NCI-H1092 (cell line): ENCODE measurements at places on chromosomes 1 and 21.

GRCh38 chr1:70348399-70349165, 5.9 kb downstream of the ANKRD13C start:
- DNase-seq, result no peak

DNA sequence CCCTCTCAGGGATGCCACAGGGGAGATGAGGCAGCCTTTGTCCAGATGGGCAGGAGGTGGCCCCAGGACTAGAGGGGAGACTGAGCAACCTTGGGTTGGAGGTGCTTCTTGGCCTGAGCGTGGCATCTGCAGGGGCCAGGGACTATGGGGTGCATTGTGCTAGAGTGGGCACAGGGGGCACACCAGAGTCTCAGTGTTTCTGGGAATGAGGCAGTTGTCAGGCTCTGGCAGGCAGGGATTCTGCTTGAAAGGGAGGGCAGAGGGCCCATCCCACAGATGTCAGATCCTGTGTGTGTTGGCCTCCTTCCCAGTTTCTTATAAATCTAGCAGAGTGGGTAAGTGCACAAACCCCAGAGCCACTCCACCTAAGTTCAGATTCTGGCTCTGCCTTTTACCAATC, 13.7 kb downstream of the LGR6 start:
- no peak for DNase-seq

- DNase-seq, result no peak
Observed at GRCh38 chr1:146039844-146040194, 18.3 kb upstream of the HJV start.

GRCh38 chr1:160097151-160097910, 1.1 kb downstream of the IGSF8 start:
- DNase-seq, result no peak

DNA sequence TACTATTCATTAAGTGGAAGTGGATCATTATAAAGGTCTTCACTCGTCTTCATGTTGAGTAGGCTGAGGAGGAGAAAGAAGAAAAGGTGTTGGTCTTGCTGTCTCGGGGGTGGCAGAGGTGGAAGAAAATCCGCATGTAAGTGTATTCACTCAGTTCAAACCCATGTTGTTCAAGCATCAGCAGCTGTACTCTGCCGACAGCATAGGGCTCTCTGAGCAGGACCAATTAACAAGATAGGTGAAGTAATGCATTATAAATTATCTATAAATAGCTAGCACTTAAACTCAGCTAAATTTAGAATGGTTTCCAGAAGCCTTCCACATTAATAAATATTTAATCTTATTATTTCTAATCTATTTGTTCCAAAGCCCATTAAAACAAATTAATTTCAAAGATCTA, 116.8 kb downstream of the RGS2 start:
- no peak for DNase-seq

DNA sequence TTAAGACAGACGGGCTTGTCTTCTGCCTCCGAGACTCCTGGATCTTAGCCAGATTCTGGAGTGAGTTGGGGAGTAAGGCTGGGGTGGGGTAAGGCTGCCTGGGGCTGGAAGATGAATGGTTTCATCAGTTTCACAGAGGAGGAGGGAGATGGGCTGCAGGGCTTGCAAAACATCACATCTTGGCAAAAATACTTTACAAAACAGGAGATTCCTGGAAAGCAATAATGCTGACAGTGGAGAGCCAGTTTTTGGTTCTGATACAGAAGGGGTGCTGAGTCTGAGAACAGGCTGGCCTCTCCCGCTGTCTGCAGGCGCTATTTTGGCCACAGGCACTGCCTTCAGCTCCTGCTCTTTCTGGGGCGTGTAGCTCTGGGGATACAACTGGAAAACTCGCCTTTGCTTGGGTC, 83.4 kb upstream of the KCNE2 start:
- DNase-seq, result no peak

DNA sequence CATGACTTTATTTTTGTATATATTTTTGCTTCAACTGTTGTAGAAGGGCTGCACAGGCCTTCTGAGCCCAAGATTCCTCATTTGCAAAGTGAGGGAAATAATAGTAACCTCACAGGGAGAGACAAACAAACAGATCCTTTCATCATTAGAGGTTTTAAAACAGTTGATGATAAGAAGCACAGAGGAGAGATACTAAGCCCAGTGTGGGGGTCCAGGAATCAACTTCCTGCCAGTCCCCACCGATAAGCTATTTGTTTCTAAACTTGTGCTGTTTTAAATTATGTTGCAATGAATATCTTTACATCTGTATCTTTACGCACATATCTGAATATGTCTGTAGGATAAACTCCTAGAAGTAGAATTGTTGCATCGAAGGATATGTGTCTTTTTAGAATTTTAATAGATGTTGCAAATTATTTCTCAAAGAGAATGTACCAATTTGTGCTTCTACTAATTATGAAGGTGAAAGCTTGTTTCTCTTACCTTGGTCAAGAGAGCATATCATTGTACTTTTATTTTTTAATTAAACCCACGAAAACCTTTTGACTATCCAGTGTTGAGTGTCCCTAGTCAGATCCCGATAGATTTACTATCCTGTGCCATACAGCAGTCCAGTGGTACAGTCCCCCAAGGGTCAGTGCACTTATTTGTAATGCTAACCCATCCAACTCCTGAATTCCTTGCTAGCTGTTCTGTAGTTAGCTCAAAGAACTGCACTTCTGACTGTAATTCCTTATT, 10.8 kb downstream of the FCRLB start:
- DNase-seq, result no peak

DNA sequence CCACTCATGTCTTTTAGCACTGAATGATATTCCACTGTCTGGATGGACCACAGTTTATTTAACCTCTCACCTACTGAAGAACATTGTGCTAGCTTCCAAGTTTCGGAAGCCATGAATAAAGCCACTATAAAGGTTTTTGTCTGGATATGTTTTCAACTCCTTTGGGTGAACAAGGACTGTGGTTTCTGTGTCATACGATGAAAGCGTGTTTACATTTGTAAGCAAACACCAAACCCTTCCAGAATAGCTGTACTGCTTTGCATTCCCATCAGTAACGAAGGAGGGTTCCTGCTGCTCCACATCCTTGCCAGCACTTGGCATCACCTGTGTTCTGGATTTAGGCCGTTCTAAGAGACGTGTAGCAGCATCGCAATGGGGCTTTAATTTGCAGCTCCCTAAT, 10.7 kb upstream of the ARHGEF16 start:
- no peak for DNase-seq

GRCh38 chr1:243902100-243902499, 52.1 kb upstream of the AKT3 start:
- DNase-seq, result no peak

DNA sequence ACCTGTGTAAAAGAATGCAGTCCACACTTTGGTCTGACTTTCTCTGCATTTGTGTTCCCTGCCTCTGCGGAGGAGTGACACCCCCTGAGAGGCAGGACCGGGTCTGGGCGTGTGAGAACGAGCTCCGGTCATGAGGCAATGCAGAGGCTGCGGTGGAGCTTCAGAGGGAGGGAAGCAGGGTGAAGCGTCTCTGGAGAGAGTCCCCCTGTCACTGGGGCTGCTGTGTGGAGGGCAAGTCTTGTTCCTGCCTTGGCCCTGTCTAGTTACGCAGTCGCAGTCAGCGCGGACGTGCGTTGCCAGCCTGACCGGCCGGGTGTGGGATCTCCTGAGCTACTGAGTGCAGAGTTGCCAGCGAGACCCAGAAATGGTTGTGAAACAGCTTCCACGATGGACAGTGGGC, 48.5 kb downstream of the BACE2 start:
- DNase-seq, result no peak

GRCh38 chr1:158053276-158053675, 59.8 kb downstream of the KIRREL1 start:
- DNase-seq, result no peak

DNA sequence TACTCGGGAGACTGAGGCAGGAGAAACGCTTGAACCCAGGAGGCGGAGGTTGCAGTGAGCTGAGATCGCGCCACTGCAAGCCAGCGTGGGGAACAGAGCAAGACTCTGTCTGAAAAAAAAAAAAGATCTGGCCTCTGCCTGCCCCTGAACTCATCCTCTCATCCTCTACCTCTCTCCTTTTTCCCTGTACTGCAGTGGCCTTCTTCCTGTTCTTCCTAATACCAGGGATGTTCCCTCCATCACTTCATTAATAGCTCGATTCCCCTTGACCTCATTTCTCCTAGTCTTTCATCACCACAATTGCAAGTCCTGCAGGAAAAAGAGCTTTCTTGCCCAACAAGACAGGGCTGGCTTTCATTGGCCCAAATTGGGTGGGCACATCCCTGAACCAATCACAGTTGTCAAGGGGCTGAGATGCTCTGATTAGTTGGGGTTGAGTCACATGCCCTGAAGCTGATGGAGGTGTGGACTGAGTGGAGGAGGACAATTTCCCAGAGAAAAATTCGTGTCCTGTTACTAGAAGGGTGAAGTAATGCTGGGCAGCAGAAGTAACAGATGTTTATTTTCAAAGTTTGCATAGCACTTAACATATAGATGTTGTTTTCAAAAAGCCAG, 86.8 kb upstream of the PUM1 start:
- no peak for DNase-seq

GRCh38 chr1:181514298-181515290, 31.3 kb downstream of the CACNA1E start:
- DNase-seq, result no peak

DNA sequence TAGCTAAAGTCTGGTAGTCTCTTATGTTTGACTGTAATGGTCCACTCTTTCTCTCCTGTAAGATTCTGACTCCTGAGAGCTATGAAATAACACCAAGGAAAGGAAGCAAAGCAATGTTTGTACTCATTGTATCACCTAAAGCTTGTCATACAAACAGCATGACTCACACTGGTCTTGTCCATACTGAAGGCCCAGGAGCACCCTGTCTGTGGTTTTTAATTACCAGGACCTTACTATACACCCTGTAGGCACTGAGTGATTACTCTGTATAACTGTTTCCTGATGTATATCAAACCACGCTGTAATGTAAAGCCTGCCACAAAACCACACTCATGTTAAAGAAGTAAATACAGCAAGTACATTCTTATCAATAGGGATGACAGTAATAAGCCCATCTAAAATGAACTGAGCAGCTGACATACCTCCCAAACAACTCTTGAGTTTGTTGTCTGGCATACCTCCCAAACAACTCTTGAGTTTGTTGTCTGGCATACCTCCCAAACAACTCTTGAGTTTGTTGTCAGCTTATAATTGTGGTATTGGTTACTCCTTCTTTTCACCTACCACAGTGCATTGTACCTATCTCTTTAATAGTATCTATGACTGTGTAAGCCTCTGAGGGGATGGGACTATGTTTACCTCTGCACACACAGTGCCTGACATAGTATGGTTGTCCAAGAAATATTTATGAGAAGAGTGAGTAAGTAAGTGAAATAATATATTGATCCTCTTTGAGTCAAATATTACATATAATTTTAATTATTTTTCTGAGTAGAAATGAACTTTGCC, 11.6 kb upstream of the TNFSF18 start:
- DNase-seq, result no peak

GRCh38 chr1:3683992-3684391, 31.7 kb downstream of the TP73 start:
- DNase-seq, result no peak

GRCh38 chr1:64235910-64236309, 32.5 kb downstream of the UBE2U start:
- DNase-seq, result no peak

GRCh38 chr1:33797849-33798248, 66.0 kb upstream of the HMGB4 start:
- no peak for DNase-seq

DNA sequence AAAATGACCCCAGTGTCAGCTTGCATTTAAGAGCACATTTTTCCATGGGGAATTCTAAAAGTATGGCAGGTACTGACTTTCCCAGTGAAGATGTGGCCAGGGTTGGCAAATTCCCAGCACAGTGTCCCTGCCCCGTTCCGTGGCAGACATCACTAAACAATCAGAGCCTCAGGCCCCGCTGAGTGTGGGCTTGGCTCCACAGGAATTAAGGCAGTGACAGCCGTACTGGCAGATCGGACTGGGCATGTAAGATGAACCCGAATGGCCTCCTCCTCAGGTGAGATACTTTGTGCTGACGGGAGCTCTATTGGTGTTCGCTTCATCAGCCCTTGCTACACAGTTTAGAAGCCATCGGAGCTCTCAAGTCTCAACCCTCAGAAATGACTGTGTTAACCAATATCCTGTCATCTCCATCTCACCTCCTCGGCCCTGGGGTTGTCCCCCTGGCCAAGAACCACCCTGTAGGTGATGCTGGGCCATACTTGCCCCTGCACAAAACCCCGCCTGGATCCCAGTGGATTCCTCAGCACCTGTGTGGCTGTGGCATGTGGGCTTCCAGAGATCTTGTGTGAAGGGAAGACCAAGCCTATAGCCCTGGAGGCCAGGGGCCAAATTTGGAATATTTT, 29.0 kb upstream of the ABCG1 start:
- DNase-seq, result no peak

DNA sequence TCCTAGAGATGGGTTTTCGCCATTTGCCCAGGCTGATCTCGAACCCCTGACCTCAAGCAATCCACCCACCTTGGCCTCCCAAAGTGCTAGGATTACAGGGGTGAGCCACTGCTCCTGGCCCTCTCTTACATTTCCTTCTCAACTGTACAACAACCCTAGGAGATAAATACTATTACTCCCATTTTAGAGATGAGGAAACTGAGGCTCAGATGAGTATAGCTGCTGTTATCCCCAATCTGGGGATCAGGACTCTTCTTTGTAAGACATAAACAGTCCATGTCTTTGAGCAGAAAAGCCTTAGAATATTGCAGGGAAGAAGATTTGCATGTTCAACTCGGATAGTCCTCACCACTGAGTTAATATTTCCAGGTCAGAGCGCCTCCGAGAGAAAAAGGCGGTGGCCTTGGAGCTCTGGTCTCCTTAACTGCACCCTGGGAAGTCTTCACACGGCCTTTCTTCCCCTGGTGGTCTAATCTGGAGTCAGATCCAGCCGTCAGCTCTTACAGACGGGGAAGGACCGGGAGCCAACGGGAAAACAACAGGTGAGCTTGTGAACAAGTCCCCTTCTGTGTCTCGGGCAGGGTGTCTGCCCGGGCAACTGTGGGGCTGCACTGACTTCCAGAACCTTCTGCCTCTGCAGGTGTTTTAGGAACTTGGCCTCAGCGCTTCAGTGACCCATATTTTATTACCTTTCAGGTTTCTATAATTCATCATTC, 5.9 kb upstream of the OLIG1 start:
- no peak for DNase-seq

DNA sequence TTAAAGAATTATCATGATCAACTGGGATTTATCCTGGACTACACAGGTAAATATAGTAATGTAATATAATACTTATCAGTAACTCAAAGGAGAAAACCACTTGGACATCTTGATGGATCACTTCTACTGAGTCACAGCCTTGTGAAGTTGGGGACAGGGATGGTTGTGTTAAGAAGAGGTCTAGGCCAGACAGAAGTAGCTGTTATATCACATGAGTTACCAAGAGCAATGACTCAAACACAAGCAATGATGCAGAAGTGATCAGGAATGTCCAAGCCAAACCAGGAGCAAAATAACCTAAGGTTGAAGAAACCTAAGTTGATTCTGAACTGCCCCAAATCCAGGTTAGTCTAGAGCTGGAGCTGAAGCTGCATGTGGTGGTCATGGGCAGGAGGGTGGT, 424.5 kb upstream of the DAB1 start:
- no peak for DNase-seq
